ENCODE measurements at places on chromosomes 11 and 22.
A peak's percentile ranks its signal among the peaks of the same experiment; 100 is the strongest.

DNA sequence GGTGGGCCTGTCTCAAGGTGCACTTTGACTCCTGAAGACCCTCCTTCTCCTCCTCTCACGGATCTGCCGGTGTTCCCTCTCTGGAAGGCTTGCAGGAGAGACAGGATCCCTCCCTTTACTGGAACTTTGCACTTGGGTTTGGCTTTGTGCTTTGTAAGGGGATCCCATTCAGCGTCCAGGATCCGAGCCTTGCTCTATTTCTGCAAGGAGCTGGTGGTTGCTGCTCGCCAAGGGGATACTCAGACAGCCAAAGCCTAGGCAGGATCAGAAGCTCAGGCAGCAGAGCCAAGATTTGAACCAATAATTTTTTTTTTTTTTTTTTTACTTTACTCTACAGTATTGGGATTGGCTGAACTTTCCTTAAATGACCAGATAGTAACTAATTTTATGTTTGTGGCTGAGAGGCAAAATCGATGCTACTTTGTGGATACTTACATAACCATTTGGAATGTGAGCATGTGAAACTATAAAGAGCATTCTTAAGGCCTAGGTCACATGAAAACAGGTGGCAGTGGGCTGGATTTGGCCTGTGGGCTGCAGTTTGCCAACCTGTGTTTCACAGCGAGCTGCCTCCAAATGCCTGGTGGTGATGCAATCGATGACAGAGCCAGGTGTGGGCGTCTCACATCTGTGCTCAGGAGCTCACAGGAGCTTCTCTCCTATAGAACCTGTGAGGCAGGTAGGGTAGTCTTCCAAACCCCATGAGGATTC, 25.2 kb downstream of the BCR start:
- no peak overlapping the region for H3K4me3 ChIP-seq
- DNase-seq, result no peak
- H3K27me3 ChIP-seq, result no peaks in the 10 kb centered on the region
- peaks cover 23% of the 10 kb centered on the region for H3K4me1 ChIP-seq
- H3K36me3 ChIP-seq, result no peaks in the 10 kb centered on the region

- no peak overlapping the region for H3K27ac ChIP-seq
- H3K27me3 ChIP-seq, result no peaks in the 10 kb centered on the region
- DNase-seq, result no peak
- H3K4me3 ChIP-seq, result no peak overlapping the region
- H3K36me3 ChIP-seq, result no peaks in the 10 kb centered on the region
Observed at GRCh38 chr11:126655807-126656128, 300.3 kb downstream of the ST3GAL4 start.

DNA sequence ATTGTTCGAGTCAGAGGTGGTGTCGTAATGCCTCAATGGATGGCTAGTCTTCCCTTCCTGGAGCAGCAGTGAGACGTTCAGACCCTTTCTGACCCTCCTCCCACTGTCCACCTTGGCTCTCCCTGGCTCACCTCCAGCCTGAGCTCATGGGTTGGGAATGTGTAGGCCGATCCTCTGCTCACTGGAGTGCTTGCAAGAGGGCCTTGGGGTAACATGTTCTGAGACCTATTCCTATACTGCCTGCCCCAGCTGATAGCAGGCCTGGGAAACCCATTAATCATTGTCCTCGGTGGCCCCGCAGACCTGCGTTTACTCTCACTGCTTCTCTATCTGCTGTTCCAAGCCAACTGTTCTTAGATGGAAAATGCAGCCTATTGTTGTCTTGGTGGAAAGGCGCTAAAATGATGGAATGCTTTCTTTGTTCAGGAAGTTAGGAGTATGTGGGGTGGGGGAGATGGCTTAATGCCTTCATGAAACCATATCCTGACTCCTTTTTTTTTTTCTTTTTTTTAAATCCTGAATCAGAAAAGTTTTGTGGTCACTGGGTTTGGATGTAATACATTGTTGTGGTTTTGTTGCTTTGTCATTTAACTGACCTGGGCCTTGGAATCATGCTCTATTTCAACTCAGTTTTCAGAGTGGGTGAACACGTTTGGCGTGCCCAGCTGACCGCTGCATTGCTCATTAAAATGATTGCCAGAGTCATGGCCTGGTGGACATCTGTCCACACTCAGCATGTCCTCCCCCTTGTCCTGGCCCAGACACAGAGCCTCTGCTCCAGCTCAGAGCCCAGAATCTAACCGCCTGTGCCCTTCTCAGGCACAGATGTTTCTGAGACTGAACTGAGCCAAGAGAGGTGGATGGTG, 72.5 kb downstream of the MICAL2 start:
- peak overlapping the region; percentile 77 for H3K27ac ChIP-seq
- H3K36me3 ChIP-seq, result no peaks in the 10 kb centered on the region
- DNase-seq, result no peak

DNA sequence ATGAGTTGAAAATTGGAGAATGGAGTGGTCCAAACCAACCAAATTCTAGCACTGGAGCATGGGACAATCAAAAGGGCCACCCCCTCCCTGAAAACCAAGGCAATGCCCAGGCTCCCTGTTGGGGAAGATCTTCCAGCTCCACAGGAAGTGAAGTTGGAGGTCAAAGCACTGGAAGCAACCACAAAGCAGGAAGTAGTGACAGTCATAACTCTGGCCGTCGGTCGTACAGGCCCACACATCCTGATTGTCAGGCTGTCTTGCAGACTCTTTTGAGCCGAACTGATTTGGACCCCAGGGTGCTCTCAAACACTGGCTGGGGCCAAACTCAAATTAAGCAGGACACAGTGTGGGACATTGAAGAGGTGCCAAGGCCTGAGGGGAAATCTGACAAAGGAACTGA, 80.5 kb upstream of the ADSL start:
- no peak overlapping the region for H3K27ac ChIP-seq
- H3K36me3 ChIP-seq, result peaks cover 71% of the 10 kb centered on the region
- DNase-seq, result no peak

DNA sequence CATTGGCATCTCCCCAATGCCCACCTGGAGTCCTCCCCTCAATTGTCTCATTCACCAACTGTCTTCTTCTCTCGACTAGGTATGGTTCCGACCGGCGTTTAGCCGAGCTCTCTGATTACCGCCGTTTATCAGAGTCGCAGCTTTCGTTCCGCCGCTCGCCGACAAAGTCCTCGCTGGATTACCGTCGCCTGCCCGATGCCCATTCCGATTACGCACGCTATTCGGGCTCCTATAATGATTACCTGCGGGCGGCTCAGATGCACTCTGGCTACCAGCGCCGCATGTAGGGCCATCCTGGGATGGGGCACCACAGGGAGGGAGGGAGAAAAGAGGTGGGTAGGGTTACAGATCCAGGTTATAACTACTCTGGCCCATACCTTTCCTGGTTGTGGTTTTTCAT, 10.0 kb downstream of the RBM14 start:
- no peak overlapping the region for H3K27ac ChIP-seq
- no peaks in the 10 kb centered on the region for H3K27me3 ChIP-seq
- H3K4me3 ChIP-seq, result no peak overlapping the region

GRCh38 chr11:113644605-113645004, 61.5 kb downstream of the TMPRSS5 start:
- no peak for DNase-seq
- H3K36me3 ChIP-seq, result no peaks in the 10 kb centered on the region
- no peaks in the 10 kb centered on the region for H3K4me1 ChIP-seq
- H3K27me3 ChIP-seq, result no peaks in the 10 kb centered on the region

DNA sequence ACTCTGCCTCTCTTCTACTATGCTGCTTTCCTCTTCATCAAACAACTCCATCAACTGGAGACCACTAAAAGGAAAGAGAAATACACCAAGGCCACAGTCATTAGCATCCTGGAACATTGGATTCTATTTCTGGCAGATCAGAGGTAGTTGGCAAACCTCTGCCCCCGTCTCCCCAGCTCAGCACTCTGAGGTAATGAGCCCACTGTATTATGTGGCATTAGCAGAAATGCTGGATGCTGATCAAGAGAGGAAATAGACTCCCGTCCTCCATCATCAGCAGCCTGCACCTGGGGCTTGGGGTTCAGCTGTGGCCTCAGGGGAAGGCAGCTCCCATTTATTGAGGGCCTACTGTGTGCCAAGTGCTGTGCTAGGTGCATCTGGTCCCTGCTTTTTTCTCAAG, 9.0 kb upstream of the RASD2 start:
- H3K27me3 ChIP-seq, result no peaks in the 10 kb centered on the region
- H3K27ac ChIP-seq, result no peak overlapping the region
- H3K4me3 ChIP-seq, result no peak overlapping the region
- no peaks in the 10 kb centered on the region for H3K36me3 ChIP-seq
- H3K4me1 ChIP-seq, result peaks cover 4% of the 10 kb centered on the region

DNA sequence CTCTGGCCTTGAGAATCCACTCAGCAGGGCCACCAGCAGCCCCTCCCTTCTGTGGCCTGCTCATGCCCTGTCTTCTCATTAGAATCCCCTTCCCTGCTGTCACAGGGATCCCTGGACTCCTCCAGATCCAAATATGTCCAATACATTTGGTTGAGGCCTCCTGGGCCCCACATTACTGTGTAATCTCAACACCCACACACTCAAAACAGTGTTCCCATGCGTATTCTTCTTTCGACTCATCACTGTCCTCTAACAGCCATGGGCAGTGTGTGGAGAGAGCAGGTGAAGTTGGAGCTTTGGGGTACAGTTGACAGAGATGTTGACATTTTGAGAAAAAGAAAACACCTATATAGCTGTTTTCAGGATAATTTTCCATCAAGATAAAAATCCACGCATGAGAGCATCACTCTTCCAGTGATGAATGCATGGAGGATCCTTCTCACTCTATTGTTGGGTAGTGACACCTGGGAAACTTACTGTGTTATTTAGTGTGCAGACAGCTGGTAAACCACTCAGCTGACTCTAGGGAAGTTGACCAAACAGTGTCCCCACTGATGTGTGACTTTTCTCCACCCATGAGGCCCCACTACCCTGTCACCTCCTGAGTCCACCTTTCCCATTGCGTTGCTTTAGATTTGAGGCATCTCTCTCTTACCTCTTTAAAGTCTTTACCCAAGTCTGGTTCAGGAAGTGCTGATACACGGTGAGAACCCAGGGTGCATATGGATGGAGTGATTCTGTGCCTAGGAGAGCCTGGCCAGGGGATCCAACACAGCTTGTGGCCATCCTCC, 28.7 kb upstream of the VPREB1 start:
- no peak overlapping the region for H3K4me3 ChIP-seq
- no peak overlapping the region for H3K27ac ChIP-seq
- H3K27me3 ChIP-seq, result no peaks in the 10 kb centered on the region
- no peak for DNase-seq
- no peaks in the 10 kb centered on the region for H3K4me1 ChIP-seq

GRCh38 chr11:85164743-85165142, 462.4 kb downstream of the DLG2 start:
- H3K4me1 ChIP-seq, result no peaks in the 10 kb centered on the region
- no peaks in the 10 kb centered on the region for H3K36me3 ChIP-seq
- H3K4me3 ChIP-seq, result no peak overlapping the region
- no peaks in the 10 kb centered on the region for H3K27me3 ChIP-seq
- no peak overlapping the region for H3K27ac ChIP-seq
